ENCODE measurements at places on chromosomes 4 and X.

- DNase-seq, result no peak
Measured at GRCh38 chrX:48538641-48539344, 721 bp upstream of the TBC1D25 start.

- DNase-seq, result no peak
Measured at GRCh38 chr4:136867465-136867864, 664.8 kb downstream of the PCDH18 start.

- DNase-seq, result no peak
Measured at GRCh38 chr4:1247864-1248244, 1.1 kb downstream of the CTBP1 start.

DNA sequence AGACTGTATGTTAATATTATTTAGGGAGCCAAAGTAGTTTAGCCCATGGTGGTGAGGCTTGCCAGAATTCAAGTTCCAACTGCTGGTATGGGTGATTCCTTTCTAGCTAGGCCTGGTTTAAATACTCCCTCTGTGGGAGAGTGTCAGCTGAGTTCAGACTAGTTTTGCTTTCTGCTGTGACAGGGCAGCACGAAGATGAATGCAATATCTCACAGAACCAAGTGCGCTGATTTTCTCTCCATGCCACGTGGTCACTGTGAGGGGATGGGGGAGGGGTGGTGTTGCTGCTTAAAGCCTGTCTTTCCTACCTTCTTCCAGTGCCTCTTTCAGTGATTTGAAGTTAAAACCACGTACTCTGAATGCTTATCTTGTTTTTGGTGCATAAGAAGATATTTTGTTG, 445.7 kb upstream of the CXorf51B start:
- DNase-seq, result no peak

- DNase-seq, result no peak
Measured at GRCh38 chrX:24372021-24372763, 11.8 kb downstream of the SUPT20HL1 start.

GRCh38 chrX:46244451-46244850, 300.8 kb downstream of the ZNF674 start:
- DNase-seq, result no peak

Data from CD4-positive, alpha-beta T cell treated with Interleukin-6 at 100 ng/mL for 8 hours (primary cell).